ENCODE measurements at places on chromosomes 12 and 14.

DNA sequence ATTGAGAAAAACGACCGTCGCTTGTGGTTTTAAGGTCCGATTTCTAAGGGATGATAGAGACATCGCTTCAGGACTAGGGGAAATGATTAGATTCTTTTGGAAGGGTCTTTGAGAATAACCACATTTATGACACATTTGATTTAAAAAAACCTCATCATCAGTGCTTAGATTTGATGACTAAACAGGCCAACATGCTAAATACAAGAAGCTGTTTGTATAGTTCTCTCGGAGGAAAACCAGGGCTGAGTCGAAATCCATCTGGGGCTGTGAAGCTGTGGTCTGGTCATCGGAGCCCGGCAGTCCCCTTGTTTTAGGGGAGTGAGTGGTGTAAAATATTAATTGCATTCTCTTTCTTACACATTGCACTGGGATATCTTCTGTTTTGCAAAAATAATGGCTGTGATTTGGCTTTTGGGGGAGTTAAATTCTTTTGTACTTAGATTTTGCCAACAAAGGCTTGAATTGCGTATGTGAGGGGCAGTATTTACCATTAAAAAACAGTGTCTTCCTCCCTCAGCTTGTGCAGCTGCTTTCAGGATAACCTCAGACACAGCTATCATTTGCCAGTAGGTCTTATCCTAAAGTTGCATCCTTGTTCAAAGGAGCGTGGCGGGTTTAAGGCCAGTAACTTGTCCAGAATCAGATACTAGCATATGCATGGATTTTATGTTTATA, 550 bp downstream of the GNG2 start:
- DNase-seq, result no peak

DNA sequence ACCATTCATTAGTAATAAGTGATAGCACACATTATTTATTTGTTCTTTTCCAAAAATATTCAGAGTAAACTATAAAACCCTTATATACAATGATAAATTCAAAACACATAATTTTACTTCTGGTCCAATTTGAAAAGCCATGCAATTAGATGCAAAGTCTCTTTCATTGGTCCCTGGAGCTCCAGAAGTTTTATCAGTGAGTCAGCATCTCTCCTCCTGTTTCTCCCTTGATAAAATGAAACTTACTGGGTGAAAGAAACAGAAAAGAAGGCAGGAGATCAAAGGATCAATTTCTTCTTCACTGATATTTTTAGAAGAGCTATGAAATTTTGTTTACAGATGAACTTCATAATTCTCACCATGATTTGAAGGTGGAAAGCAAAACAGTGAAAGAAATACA, 47.5 kb downstream of the IFNG start:
- DNase-seq, result no peak

GRCh38 chr12:103821773-103822172, 19.3 kb downstream of the NT5DC3 start:
- no peak for DNase-seq

- no peak for DNase-seq
These were observed 3.3 kb upstream of the NTF3 start for GRCh38 chr12:5428332-5429221.

DNA sequence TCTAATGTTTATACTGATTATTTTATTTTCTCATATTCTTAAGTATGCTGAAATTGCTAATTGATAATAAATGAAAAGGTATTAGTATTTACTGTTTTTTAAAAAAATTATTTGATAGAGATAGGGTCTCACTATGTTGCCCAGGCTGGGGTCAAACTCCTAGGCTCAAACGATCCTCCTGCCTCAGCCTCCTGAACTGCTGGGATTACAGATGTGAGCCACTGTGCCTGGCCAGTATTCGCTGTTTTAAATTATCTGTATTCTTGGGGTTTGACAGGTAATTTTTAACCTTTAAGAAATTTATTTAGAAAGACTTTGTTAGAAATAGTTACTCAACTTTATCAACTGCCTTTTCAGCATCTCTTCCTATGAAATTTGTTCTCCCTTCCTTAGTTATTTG, 32.2 kb downstream of the RAN start:
- DNase-seq, result no peak
